ENCODE measurements at places on chromosomes 12 and 14. TPM values are rescaled to one million over a fixed set of nuclear protein-coding genes. Genes with fewer than 3 reads are reported as not detected.

KCNMB4 gene
- total RNA-seq, result 6.7 TPM

DNA sequence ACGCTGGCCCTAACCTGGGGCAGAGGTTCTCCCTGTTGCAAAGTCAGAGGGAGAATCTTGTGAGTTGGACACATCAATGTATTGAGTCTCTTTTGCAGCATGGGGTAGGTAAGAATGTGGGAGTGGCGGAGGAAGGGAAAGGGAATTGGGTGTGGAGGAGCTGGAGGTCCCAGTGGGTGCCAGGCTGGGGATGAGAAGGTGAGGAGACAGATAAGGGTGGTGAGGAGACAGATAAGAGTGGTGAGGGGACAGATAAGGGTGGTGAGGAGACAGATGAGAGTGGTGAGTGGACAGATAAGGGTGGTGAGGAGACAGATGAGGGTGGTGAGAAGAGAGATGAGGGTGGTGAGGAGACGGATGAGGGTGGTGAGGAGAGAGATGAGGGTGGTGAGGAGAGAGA, 72.9 kb upstream of the SFSWAP start:
- no peak for ATAC-seq

- ATAC-seq, result no peak
Observed at GRCh38 chr12:108649126-108649525, 15.4 kb upstream of the SELPLG start.

- peak; percentile 98 for ATAC-seq
Observed at GRCh38 chr12:32603858-32604257, 75.2 kb upstream of the DNM1L start.

SPTB gene
- 1.1 TPM for total RNA-seq

DNA sequence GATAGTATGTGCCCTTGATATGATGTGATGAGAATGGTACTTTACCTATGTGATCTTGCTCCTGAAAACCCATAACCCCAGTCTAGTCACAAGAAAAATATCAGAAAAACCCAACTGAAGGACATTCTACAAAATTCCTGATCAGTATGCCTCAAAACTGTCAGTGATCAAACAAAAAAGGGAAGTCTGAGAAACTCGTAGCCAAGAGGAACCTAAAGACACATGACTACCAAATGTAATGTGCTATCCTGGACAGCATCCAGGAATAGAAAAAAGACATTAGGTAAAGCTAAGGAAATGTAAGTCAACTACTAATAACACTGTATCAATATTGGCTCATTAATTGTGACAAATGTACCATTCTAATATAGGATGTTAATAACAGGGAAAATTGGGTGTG, 4.1 kb upstream of the WIF1 start:
- ATAC-seq, result no peak

DNA sequence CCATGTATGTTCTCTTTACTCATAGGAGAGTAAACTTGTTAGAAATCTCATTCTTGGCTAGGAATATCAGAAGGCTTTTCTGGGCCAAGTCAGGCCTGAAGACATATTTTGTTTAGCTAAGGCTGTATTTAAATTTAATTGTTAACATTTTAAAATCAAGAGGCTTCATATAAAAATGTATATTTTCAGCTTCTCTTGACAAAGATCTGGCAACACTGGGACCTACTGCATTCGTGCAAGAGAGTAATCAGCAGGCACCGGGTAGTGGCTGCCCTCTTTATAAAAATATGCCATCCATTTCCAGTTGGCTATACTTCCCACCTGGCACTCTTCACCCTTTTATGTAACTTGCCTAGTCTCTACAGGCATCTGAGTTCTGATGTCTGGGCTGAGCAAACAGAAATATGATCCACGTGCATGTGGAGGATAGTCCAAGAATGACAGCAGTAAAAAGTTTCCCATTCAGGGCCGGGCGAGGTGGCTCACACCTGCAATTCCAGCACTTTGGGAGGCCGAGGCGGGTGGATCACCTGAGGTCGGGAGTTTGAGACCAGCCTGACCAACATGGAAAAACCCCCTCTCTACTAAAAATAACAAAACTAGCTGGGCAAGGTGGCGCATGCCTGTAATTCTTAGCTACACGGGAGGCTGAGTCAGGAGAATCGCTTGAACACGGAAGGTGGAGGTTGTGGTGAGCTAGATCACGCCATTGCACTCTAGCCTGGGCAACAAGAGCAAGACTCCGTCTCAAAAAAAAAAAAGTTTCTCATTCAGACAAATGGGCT, 2.0 kb upstream of the SOS2 start:
- no peak for ATAC-seq

TBX3 gene
- total RNA-seq, result 0.67 TPM

DNA sequence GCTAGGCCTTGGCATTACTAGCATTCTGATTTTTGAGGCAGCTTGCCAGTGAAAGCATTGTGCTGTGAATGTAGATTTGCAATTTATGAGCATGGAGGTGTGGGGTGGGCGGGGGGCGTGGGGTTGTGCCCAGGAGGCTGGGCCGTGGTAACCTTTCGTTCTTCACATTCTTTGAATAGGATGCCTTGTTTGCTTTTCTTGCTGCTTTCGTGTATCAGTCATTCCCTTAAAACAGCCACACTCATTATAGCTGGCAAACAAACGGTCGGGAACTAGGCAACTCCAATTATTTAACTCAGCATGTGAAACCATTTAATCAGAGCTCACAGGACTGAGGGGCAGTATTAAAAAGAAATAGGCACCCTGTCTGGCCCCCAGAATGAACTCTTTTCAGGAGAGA, 115.9 kb upstream of the PELI2 start:
- ATAC-seq, result peak; percentile 47

INHBC gene
- 0.25 TPM for total RNA-seq

HECTD4 gene
- 40.8 TPM for total RNA-seq

MANSC4 gene
- not detected for total RNA-seq

DNA sequence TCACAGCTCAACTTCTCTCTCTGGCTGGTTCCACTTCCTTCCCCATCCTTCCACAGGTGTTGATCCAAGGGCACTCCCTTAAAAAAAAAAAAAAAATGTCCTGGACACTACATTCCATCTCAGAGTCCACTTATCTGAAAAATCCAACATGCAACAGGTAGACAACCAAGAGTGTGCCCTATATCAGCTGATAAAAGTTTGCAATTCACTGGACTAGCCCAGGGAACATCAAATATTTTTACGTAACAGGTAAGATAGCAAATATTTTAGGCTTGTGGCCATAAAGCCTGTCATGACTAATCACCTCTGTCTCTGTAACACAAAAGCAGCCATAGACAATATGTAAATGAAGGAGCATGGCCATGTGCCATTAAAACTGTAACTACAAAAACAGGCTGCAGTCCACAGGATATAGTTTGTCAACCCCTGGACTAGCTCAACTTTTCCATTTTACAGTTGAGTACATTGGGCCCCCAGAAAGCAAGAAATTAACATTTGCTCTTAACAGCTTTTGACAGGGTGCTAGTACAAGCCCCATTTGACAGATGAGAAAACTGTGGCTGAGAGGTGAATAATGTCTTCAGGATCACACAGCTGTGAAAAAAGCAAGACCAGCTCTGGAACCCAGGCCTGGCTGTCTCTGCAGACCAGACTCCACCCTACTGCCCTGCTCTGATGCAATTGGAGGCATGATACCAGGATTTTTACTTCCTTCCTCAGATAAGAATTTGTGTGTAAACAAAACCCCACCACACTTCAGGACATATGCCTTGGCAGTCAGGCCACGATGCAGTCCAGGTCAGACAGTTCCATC, 68.9 kb downstream of the CMKLR1 start:
- no peak for ATAC-seq

KTN1 gene
- 63.4 TPM for total RNA-seq

DNA sequence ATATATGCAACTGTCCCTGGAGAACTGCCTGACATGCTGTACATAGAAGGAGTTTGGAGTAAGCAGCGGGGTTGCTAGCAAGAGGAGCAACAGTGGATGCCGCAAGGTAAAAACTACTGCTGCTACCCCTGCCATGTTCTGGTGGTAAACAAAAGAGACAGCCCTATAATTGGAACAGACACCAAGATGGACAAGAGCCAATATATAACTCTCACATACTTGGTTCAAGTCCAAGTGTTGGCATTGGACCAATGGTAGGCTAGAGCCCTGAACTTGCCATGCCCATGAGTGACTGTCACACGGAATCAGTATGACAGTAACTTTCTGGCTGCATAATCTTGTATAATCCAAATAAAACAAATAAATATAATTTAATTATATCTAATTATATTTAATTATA, 13.7 kb downstream of the ATXN7L3B start:
- ATAC-seq, result no peak

TTC6 gene
- total RNA-seq, result 0.05 TPM

PAH gene
- total RNA-seq, result 1.3 TPM

WNT1 gene
- total RNA-seq, result not detected

DNA sequence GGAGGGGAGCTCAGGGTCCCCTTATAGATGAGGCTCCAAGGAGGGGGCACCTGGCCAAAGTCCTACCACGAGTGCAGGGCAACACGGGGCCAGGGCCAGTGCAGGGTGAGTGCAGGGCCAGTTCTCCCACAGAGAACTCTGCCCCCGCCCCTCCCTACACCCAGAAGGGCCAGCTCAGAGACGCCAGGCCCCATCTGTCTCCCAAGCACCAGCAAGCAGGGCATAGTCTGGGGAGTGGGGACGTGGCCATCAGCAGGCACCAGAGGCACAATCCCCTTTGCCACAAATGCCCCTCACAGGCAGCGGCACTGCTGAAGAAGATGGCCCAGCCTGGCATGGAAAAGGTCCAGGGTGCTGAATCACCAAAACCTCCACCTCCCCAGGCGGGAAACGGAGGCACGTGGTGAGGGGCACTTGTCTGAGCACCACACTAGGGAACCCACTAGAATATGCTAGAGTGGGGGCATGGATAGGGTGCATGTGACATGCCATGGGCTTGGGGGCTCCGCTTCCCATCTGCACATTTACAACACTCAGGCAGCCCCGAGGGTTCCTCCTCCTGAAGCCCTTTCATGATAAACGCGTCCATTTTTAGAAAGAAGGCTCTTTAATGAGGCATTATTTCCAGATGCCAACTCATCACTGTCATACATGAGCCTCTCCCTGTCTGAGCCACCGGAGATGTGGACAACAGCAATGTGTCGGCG, 17.8 kb downstream of the CCDC85C start:
- peak; percentile 2 for ATAC-seq

DNA sequence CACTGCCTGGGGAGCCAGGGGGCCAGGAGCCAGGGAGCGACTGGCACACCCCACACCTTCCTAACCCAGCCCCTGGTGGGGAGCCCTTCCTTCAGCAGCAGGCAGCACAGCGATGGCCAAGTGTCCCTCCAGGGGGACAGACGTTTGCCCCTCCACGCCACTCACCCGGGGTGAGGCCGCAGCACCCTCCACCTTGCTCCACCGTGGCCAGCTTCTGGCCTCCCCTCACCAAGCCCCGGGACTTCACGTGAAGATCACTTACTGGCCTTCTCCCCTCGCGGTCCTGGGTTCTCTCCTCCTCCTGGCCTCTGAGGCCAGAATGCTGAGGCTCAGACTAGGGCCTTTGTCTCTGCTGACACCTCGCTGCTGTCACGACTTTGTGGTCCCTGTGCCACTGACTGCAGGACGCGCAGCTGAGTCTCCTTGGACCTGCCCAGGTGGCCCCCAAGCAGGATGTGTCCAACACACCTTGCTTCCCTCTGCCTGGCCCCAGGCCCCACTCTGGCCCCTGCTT, 3.5 kb upstream of the ASPG start:
- no peak for ATAC-seq

DNA sequence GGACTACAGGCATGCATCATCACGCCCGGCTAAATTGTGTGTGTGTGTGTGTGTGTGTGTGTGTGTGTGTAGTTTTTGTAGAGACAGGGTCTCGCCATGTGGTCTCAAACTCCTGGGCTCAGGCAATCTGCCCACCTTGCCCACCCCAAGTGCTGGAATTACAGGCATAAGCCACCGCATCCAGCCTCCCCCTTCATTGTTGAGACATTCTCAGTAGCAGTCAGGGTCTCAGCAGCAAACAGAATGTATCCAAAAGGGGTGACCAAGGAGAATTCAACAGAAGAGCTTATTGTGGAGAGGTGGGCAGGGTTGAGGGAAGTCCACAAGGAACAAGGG, 37.3 kb upstream of the PLEKHG6 start:
- ATAC-seq, result no peak

PPFIA2 gene
- 34.9 TPM for total RNA-seq

DNA sequence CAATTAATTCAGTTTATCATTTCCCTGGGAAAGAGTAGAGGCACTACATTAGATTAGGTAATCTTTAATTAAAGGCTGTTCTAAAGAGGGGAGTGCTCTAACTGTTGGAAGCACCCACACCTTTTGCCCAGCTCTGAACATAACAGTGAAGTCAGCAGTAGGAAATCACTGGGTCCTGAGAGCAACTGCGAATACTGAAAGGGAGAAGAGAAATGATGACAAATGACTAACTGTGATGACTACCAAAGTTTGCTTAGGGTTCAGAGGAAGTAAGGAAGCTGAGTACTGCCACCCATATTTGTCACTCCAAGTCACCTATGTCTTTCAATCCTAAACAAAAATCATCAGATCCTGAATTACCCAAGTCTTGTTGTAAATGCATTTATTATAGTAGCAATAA, 140.6 kb downstream of the EPS8 start:
- peak; percentile 82 for ATAC-seq

- ATAC-seq, result no peak
Observed at GRCh38 chr14:77579065-77579464, 37.4 kb downstream of the SPTLC2 start.

DTD2 gene
- total RNA-seq, result 17.7 TPM

- no peak for ATAC-seq
Observed at GRCh38 chr14:88417594-88417993, 32.1 kb downstream of the SPATA7 start.

HCAR2 gene
- 0.42 TPM for total RNA-seq

ING4 gene
- 108 TPM for total RNA-seq

DNA sequence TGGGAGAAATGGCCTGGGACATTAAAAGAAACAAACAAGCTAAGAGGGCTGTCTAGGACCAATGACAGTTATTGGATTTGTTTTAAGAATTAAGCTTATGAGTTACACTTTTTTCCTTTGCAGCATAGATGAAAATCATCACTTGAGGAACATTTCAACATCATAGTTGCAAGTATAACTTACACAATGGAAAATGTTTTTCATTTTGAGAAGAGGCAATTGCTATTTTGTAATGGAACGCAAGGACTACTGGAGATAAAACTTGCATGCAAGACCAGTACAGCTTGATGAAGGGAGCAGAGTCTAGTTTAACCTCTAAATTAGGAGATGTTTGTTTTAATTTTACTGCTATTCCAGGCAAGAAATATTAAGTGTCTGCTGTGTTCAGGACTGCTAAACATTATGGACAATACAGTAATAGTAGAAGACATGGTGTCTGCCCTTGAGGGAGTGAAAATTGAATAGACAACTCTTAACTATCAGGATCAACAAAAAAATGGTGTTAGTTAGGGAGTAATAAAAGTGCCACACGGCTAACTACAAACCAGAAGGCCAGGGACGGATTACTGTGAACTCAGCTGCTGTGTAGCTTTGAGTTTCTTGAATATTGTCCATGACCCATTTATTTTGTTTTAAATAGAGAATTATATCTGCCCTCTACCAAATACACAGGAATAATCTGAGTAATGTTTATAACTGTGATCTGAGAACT, 374.5 kb downstream of the RAD51B start:
- no peak for ATAC-seq

HOXC12 gene
- 0.27 TPM for total RNA-seq
